ENCODE measurements at places on chromosomes 11 and 22.

DNA sequence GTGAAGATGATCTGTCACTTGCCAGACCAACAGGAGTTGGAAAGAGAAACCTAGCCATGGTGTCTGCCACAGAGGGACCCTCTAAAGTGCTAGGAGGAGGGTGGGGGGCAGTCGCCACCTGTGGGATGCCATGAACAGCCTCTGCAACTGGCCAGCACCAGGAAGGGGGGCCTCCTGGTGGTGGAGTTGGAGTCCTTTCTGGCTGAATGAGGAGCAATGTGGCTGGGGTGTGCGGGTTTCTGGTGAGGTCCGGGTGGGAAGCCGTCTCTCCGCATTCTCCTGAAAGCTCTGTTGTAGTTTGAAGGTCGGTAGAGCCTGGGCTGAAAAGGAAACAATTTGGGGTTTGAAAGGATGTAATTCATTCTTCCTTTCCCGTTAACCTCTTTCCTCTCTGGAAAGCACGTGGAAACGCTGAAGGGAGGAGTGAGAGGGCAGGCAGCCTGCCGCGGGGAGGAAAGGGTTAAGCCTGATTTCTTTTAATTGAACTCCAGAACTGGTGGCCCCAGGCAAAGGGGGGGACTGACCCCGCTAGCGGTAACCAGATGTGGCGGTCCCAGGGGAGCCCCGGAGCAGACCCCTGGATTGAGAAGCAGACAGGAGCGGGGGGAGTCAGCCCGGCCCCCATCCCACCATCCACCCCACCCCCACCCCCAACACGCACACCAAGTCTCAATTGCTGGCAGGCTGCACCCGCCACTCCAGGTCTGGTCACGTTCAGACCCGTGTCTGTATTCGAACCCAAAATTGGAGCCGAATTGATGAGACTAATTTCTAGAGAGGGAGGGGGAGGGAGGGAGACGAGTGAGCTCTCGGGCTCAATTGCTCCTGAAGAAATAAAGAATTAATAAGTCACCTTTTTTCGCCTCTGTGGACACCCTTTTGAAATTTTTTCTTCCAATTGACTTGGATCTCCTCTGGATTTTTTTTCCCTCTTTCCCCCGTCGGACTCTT is 1.8 kb upstream of the FLI1 start:
- DNase-seq = no peak

- DNase-seq = no peak
These were observed 3.0 kb downstream of the INPPL1 start for GRCh38 chr11:72227316-72228228.

DNA sequence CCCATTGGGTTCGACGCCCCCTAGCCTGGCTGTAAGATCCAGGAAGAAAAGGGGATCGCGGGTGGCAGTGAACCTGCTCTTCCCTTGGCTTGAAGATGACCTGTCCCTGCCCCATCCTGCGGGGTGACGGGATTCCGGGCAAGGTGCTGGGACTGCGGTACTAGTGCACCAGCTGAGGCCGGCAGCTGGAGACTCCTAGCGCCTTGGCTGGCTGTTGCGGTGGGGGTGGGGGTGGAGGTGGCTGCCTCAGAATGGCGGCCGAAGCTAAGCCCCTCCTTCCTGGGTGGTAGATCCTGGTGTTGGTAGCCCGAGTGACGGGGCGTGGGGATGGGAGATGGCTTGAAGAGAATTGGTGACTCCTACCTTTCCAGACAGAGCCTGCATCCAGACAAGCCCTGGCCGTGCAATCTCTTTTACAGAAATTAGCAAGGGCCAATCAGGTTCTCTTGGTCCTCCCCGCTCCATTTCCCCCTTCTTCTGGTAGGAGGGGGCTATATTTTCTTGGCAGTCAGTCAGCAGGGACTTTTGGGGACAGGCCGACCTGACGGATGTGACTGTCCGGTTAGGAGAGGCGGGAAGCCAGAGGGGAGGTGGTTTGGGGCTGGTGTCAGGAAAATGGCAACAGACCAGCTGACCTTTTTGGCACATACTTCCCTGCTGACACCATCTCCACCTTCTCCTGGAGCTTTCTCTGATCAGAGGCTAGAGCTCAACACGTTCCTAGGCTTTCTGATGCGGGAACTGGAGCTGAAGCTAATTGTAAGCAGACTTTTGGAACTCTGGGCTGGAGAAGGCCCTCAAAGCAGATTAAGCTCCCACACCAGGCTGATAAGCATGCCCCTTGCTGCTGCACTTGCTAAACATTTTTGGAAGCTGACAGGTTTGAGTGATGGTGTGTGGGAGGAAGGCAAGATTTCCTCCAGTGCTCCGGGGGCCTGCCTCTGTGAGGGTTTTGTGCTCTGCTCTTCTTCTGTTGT is 2.0 kb downstream of the NAV2 start:
- no peak for DNase-seq

DNA sequence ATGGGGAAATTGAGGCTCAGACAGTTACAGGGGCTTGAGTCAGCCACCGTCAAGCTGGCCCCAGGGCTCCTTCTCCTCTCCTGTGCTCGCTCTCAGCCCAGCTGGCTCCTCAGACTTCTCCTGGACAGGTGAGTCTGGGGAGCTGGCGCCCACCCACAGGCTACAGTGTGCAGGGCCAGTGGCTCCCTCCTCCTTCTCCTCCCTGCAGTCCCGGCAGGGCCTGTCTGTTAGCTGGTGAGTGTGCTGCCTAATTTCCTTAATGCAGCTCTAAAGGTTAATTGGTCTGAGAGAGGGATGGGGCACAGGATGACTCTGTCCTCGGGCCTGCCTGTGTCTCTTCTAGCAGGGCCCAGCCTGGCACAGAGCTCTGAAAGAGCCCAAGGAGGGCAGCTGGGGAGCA is 31.7 kb downstream of the LMO1 start:
- DNase-seq = no peak

DNA sequence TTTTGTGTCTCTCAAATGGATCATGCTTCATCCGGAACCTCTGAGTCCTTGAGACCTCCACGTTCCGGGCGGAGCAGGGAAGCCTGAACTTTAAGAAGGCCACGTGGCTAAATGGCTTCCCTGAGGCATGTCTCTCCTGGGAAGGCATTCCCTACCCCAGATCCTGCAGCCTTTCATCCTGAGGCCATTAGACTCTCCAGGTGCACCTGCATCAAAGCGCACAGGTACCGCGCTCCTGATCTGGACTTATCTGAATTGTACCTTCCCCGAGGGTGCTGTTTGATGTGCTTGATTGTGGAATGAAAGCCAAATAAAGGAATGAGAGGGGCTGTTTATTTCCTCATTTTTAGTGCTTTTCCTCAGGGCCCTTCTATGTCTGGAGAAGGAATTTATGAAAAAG is 22.5 kb downstream of the C22orf31 start:
- no peak for DNase-seq

- no peak for DNase-seq
These were observed 96.9 kb downstream of the CNTN5 start for GRCh38 chr11:99117603-99118002.

- DNase-seq = no peak
These were observed 59.4 kb downstream of the DDI1 start for GRCh38 chr11:104095791-104096190.

DNA sequence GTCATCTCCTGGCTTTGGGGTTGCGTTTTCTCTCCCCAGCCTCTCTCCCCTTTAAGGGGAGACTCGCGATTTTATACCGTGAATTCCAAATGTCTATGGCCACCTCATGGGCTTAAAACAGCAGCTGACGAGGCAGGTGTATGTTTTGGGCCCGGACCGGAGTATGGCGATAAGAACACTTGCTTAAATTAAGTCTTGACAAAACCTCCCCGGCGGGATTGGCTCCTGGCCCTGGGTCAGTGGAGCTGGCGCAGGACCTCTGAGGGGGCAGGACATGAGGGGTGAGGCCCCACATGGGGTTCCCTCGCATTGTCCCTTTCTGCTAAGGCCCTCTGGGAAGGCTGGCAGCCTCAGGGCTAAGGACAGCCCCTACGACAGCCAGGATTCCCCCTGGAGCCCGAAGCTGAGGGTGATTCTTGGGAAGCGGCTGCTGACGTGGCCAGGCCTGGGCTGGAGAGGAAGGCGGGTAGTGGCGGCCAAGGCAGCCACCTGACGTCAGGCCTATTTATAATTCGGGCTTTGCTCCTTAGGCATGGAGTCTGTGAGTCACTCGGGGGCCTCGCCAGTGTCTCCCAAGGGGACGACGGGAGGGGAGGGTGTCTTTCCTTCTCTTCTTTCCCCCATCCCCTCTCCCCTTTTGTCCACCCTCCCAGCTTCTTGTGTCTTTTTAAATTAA is 12.7 kb downstream of the MYO18B start:
- no peak for DNase-seq

GRCh38 chr11:109554951-109555350 is 133.0 kb downstream of the C11orf87 start:
- DNase-seq = no peak

DNA sequence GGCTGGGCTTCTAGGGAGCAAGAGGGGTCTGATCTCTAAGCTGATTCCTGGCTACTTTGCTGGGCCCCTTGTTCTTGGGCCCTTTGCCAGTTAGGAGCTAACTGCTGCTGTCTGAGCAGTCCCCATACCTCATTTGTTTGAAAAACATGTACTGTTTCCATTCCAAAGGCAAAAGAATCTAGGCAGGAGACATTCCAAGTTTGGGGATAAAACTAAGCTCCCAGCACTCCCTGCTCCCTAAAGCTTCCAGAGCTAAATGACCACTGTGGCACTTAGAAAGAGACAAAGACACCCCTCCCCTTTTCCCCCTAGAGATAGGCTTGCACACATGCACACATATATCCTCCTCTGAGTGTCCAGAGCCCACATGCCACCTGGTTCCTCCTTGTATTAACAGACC is 22.7 kb upstream of the RRM1 start:
- no peak for DNase-seq

DNA sequence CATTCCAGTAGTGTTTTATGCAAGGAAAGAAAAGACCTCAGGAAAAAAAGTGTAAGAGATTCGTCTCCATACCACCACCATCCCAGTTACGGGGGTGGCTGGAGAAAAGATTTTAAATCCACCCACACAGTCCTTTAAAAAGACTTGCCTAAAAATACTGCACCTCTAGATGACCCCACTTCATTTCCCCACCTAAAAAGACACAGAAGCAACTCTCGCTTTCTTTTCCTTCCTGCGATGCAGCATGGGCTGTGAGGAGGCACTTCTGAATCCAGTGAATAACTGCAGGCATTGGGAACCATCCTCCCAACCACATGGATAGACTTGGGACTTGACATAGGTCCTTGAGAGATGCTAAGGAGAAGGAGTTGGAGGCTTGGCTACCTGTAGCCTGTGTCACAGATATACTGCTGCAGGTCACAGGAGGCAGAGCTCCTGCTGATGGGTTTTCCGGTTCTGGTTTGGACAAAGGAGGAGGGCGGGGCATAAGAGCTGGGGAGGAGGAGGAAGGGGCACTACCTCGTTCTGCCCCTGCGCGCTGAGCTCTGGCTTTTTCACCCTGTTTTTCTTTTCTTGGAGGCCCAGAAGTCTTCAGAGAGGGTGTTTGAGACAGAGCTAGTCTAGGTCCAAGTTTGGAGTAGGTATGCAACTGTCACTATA is 285.9 kb downstream of the NTM start:
- DNase-seq = no peak

DNA sequence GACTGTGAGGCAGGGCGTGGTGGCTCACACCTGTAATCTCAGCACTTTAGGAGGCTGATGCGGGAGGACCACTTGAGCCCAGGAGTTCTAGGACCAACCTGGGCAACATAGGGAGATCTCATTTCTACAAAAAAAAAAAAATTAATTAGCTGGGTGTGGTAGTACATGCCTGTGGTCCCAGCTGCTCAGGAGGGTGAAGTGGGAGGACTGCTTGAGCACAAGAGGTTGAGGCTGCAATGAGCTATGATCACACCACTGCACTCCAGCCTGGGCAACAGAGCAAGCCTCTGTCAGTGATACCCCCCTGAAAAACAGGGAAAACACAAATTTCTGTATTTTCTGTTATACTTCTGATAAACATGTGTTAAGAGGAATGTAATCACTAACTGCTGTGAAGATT is 57.8 kb upstream of the ARHGAP32 start:
- no peak for DNase-seq

- DNase-seq = peak; percentile 57
These were observed 1.1 kb upstream of the ABTB2 start for GRCh38 chr11:34358728-34359547.

DNA sequence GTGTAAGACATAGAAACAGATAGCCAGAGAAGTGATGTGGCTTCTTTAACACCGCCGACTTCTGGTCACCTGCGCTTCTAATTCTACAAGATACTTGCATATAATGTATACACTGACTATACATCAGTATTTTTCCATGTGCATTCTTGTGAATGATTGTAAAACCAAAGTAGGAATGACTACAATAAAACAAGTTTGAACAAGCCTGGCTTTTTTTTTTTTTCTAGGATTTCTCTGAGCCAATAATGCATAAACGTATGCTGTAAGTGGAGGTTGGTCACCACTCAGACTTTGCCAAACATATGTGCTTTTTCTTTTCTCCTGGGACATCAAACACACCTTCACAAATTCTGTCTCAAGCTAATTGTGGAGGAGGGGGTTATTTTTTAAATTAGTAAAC is 237.8 kb upstream of the KIRREL3 start:
- no peak for DNase-seq

- DNase-seq = no peak
These were observed 91.9 kb upstream of the TMEM45B start for GRCh38 chr11:129723761-129724162.

DNA sequence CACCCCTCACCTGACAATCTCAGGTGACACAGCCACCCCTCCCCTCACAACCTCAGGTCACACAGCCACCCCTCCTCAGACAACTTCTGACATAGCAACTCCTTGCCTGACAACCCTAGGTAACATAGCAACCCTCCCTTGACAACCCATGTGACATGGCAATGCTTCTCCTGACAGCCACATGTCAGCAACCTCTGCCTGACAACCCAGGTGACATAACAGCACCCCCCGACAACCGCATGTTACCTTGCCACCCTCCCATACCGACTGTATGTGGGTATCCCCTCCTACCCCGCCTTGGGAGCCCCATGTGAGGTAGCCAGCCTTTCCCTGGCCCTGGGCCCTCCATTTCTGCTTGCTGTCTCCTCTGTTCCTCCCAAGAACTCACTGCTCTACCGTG is 77.7 kb upstream of the B3GAT1 start:
- no peak for DNase-seq

DNA sequence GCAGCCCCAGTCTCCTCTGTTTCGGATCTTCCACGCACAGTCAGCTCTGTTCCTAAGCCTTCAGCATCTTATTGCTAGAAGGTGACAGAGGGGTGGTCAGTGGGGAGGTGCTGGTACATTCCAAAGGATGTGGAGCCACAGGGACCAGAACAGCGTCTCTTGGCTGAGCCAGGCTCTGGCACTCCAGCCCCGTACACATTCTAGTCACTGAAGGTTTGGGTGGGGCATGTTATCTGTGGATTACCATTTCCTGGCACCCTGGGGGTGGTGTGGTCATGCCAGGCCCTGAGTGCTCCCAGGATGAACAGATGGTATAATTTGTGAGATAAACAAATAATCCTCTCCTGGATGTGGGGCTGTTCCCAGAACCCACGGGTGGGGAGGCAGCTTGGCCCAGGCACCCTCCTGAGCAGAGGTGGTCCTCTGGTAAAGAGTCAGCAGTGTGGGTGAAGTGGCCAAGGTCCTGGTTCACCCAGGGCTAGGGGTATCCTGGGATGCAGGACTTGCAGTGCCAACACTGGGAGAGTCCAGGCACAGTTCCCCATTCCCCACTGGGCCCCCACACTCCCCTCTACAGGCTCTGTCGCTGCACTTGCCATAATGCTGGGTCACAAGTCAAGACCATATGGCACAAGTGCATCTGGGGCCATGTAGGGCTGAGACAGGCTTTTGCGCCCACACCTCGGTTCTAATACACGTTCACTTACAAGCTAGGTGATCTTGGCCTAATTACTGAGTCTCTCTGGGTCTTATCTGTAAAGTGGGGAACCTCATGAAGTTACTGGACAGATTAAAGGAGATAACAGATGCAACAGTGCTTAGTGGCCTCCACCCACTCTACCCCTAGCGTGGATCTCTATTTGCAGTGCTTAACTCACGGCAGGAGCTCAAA is 33.0 kb downstream of the DKK3 start:
- no peak for DNase-seq

- DNase-seq = no peak
These were observed 761.1 kb upstream of the ARHGAP42 start for GRCh38 chr11:99925968-99926367.

Data from stimulated activated CD4-positive, alpha-beta T cell treated with anti-CD3 and anti-CD28 coated beads, Interleukin-4, amount 100 ng/mL, for 48 hours (primary cell).